ENCODE measurements at places on chromosomes 13 and 19. TPM values are rescaled to one million over a fixed set of nuclear protein-coding genes. Genes with fewer than 3 reads are reported as not detected.
A peak's percentile ranks its signal among the peaks of the same experiment; 100 is the strongest.

The CGB2 gene
- polyA plus RNA-seq: 3.9 TPM

GRCh38 chr13:59701261-59701660, 462.5 kb downstream of the DIAPH3 start:
- DNase-seq: no peak

The UHRF1 gene
- 24.8 TPM for polyA plus RNA-seq

The ZNF865 gene
- polyA plus RNA-seq: 3.5 TPM

The TNFSF13B gene
- polyA plus RNA-seq: not detected

GRCh38 chr13:64912141-64912540, 2318.0 kb downstream of the PCDH9 start:
- no peak for DNase-seq

DNA sequence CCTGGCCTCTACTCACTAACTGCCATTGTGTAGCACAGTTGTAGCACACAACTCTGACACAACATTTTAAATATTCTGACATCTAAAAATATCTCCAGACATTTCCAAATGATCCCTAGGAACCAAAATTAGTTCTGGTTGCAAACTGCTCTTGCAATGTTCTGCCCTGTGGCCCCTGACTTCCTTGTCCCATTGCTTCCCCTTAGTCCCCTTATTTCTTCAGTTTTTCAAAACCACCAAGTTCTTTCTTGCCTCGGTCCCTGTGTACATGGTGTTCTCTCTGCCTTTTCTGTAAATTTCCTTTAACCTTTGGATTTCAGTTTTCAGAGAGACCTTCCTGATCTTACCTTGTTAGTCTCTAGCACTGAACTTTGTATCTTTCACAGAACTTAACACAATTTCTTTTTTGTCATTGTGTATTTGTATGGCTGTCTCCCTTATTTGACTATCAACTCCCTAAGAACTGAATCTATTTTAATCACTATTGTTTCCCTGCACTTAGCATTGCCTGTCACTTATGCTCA, 87.6 kb upstream of the MLNR start:
- DNase-seq: no peak

- DNase-seq: no peak
Observed at GRCh38 chr13:98110749-98111148, 32.1 kb upstream of the FARP1 start.

The CELF5 gene
- 18.2 TPM for polyA plus RNA-seq

The CYSLTR2 gene
- not detected for polyA plus RNA-seq

The UQCRFS1 gene
- 53.8 TPM for polyA plus RNA-seq

DNA sequence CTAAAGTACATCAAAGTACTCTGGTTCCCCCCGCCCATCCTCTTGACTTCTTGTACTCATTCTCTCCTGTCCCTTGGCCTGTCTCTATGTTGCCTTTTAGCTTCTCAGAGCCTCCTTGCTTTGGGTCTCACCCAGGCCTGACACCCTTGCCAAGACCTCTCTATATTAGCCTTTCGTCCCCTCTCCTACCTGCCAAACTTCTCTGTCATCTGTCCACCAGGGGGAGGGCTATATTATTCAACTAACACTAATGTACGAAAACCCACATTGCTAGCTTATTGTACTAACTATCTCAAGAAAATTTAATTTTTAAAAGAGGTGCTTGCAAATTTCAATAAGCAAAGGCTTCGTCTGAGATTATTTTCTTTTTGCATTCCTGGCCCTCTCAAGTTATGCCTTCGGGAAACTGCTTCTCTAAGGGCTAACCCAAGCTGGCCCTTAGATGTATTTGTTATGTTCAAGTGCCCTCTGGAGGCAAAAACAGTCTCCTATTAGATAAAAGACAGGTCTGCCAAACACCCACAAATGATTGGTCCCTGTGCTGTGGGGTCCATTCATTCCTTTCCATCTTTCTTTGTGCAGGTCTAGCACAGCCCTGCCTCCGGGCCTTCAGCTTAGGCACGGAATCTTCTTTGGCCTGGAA, 6.3 kb upstream of the MRPS31 start:
- DNase-seq: no peak

The CNFN gene
- polyA plus RNA-seq: 54.3 TPM

GRCh38 chr19:10660346-10660745, 6.2 kb downstream of the ILF3 start:
- DNase-seq: no peak

DNA sequence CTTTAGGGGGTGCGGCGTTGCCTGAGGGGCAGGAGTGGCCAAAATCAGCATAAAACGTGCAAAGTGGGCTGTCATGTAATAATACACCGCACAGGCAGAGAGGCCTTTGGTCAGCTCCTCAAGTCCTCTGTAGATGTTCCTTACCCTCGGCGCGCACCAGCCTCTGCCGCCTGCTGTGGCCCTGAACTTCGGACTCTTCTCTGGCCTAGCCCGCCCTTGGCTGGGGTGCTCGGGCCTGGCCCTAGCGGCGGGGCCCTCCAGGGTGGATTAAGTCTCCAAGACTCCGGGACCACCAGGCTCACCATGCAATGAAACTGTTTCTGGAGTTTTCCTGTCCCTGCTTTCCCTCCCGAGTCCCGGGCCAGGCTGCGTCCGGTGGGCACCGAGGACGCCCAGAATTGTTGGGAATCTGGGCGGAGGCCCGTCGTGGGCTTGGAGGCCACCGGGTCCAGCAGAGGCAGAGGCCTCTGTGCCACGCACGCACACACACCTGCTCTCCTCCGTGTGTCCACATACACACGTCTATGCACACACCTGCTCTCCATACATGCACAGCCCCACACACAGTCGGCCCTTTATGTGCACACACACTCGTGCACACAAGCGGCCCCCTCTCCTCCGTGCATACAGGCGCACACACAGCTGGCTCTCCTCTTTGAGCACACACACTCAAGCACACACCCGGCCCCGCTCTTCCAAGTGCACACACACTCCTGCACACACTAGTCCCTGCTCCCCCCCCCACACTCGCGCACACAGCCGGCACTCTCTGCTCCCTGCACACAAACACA, 1.5 kb upstream of the TFDP1 start:
- DNase-seq: peak; percentile 44

DNA sequence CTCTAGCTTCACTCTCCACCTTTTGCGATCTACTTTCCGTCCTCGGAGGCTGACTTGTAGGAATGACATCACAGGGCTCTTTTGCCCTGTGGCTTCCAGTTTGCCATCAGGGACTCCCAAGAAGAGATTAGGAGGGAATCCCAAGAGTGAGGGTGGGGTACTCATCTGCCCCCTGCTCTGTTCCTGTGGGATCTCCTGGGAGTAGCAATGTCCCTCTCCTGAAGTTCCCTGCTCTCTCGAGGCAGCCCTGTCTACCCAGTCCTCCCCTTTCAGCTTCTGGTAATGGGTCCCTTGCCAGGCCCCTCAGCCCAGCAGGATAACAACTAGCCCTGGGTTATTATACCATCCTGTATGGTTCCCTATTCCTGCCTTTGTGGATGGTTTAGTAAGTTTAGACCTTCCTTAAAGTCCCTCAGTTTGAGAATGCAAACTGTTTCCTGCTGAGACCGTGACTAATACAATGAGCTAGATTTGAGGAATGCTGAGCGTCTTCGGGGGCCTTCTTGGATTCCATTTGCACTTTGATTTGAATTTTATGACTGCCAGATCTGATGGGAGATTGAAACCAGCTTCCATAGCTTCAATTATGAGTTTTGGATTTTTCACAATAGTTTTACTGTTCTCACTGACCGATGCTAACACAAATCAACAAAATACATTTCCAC, 73.7 kb upstream of the IPO5 start:
- DNase-seq: no peak

The ATXN8OS gene
- not detected for polyA plus RNA-seq

Measured in H1 (cell line).